ENCODE measurements at places on chromosomes 13 and 19.
A peak's percentile ranks its signal among the peaks of the same experiment; 100 is the strongest.

DNA sequence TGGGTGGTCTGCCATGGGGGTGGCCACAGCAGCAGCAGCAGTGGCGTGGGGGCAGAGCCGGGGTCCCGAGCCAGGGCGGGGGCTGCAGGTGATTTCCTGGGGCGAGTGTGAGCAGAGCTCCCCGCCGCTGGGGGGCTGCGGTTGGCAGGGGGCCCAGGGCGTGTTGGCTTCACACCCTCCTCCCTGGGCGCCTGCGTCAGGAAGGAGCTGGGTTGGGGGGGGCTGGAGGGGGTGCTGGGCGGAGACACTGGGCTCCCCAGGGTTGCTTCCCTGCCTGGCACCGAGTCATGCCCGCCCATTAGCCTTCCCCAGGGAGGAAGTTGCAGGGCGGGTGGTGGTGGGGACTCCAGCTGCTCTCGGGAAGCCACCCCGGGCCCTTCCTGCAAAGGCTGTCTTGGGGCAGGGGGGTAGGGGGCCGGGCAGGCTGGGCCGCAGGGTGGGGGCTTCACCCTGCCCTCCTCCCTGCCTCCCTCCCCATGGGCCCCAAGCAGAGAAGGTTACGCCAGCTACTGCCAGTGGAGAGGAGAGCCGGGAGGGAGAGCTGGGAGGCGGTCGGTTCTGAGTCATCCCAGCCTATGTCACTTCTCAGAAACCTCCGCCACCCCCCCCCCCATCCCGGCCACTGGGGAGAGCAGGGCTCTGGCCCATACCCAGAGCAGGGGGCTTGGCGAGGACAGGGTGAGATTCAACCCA lies 4.6 kb downstream of the MIDN start:
- peak; percentile 98 for DNase-seq

GRCh38 chr19:28400953-28401671 lies 811.8 kb downstream of the UQCRFS1 start:
- no peak for DNase-seq

DNA sequence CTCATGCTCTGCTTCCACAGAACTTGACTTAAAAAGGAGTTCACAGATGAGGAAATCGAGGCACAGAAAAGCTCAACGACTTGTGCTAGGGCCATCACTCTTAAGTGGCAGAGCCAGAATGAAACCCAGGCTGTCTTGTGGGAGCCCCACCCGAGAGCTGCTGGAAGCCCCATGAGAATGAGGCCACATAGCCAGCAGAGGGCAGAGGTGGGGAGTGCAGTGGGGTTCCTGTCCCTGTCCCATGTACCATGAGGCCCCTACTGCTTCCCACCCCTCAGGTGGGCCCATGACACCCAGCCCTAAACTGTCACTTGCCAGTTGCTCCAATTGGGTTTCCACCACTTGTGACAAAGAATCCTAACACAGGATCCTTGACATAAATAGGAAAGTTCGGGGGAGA lies 175.9 kb downstream of the IRS2 start:
- DNase-seq = no peak

DNA sequence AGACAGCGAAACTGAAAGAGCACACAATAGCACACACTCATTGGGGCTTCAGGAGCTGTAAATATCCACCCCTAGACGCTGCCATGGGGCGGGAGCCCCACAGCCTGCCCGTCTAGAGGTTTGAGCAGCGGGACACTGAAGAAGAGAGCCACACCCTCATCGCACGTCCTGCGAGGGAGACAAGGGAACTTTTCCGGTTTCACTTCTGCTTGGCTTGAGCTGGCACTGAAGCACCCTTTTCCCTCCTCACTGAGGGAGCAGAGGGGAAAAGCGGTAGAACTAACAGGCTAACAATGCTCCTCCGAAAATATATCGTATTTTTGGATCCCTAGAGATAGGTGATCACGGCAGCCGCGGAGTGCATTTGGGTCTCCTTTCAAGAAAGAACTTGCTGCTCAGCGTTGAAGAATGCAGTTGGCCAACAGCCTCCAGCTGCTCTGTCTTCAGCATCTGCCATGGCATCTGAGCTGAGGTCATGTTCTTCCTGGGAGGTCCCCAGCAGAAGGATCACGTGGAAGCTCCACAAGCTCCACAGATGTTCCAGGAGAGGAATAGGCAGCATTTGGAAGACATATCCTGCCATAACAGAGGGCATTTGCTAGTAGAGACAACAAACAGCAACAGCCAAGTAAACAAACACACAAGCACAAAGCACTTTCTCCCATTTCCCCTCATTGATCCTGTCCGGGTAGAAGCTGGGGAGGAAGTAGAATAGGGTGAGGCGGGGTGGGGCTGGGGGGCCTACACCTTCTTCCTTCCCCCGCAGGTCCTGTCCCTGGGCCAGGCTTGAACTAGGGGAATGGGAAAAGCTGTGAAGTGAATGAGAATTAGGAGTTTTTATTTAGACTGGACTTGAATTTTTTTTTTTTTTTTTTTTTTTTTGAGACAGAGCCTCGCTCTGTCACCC lies 44.8 kb upstream of the ALOX5AP start:
- peak; percentile 80 for DNase-seq

GRCh38 chr13:19056984-19057490 lies 124.6 kb downstream of the TUBA3C start:
- DNase-seq = no peak

DNA sequence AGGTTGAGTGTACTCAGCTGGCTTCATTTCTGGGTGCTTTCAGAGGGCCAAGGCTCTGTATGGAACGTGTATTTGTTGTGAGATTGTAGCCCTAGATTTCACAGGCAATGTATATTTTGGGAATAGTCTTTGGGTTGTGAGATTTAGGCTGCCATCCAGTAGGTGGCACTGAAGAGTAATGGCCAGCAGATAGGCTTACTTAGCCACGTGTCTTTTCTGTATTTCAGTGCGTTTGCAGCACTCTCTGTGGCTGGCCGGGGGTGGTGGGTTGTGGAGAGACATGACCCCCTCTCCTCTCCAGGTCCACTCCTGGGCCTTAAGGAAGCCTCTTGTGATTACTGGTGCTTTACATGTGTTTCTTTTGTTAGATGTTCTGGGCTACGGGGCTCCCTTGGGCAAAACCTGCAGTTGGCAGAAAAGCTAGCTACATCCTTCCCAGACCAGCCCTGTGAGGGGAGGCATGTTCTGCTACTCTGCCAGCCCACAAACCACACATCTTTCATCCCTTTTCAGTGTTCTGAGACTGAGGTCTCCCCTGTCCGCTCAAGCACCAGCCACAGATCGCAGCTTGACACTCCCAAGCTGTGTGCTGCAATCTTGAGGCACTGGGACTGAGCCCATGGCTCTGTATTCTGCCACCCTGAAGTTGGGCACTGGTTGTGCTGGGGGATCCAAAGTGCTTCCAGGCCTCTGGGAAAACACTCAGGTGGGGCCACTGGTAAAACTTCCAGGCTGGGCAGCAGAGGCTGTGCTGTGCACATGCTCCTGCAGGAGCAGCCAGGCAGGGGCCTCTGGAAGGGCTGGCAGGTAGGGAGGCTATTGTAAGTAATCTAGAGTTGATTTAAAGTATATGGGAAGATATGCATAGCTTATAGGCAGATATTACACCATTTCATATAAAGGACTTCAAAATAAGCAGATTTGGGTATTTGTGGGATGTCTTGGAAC lies 1096.8 kb upstream of the PCDH20 start:
- DNase-seq = no peak

GRCh38 chr13:90995614-90996013 lies 351.9 kb upstream of the MIR17HG start:
- no peak for DNase-seq

GRCh38 chr13:59651479-59651878 lies 512.2 kb downstream of the DIAPH3 start:
- DNase-seq = no peak

DNA sequence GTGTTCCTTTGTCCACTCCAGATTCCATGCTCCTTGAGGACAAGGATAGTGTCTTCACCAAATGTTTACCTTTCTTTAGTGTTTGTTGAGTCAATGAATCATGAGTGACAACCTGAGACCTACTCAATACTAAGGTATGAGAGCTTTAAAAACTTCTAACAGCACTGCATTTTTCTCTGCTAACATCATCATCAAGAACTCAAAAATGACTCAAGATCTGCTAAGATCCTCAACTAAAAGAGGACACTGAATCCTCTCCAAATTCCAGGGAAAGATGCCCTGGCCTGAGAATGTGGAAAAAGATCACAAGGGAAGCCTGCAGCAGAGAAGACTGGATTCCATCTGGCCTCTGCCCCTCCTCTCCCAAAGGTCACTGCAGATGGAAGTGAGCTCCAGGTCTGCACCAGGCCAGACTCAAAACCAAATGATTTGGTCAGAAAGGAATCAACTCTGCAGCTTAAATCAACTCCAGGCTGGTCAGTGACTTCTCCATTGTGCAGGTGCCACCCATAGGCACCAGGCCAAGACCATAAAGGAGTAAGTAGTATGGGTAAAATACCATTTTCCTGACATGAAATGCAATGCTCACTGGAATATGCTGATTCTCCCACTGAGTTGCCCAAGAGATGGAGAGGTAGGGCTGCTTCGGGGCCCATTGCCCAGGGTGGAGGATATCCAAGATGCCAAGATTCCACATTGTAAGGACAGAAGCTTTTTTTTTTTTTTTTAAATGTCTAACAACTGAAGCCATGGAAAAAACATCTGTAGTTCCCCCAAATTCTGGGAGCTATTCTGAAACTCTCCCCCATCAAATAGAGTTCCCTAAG lies 89.5 kb upstream of the DOCK9 start:
- DNase-seq = no peak

DNA sequence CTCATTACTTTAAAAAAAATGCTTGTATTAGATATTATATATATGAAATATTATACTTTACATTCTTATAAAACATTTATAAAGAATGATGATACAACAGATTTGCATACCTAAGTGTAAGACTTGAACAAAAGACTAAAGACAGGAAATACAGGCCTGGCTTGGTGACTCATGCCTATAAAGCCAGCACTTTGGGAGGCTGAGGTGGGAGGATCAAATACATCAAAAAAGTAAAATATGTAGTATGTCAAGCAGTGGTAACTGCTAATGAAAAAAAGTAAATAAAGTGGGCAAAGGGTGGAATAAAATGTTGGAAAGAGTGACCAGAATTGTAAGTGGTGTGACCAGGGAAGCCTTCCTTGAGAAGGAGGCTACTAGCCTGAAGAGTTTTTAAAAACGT lies 133.7 kb downstream of the GGACT start:
- DNase-seq = no peak

- no peak for DNase-seq
Observed at GRCh38 chr19:29768166-29768565, 43.6 kb upstream of the CCNE1 start.

GRCh38 chr13:26020891-26021290 lies 30.9 kb downstream of the SHISA2 start:
- no peak for DNase-seq

GRCh38 chr19:49639401-49640112 lies 386 bp downstream of the RRAS start:
- DNase-seq = no peak

- DNase-seq = no peak
Observed at GRCh38 chr13:60720590-60720989, 323.6 kb downstream of the TDRD3 start.

- no peak for DNase-seq
Observed at GRCh38 chr13:45683701-45684100, 18.4 kb upstream of the CBY2 start.

GRCh38 chr19:40601134-40601974 lies at the start of gene LTBP4:
Gene LTBP4 (plus strand): TSS chr19:40601369. CDS start chr19:40601388, 19 bp downstream.
- peak; percentile 84 for DNase-seq

- DNase-seq = no peak
Observed at GRCh38 chr19:30452931-30453330, 80.7 kb downstream of the ZNF536 start.

DNA sequence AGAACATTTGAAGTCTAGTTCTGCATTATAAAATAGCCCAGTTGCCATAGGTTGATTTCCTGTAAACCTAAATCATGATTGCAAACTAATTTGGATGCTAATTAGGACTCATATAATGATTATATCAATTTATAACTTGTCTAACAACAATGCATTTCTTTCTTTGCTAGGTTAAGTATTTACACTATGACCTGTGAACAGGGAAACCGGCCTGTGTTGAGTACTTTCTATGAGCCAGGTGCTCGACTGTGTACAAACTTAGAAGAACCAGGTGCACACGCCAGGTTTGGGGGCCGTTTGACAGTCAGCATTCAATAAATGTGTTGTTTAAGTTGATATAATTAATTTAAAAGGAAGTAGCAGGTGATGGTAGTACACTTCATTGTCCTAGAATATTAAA lies 203.1 kb downstream of the TM9SF2 start:
- no peak for DNase-seq

DNA sequence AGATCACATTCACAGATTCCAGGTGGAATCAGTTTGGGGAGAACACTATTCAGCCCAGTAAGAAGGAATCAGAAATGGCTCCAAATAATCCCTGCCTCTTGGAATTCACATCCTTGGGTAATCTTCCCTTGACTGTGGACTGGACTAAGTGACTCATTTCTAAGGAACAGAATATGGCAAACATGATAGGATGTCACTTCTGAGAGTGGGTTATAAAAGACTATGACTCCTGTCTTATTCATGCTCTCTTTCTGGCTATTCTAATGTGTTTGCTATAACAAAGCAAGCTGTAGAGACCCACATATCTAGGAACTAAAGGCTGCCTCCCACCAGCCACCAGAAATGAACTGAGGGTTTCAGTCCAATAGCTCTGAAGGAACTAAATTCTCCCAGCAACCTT lies 37.8 kb downstream of the MBD3L2B start:
- DNase-seq = no peak

DNA sequence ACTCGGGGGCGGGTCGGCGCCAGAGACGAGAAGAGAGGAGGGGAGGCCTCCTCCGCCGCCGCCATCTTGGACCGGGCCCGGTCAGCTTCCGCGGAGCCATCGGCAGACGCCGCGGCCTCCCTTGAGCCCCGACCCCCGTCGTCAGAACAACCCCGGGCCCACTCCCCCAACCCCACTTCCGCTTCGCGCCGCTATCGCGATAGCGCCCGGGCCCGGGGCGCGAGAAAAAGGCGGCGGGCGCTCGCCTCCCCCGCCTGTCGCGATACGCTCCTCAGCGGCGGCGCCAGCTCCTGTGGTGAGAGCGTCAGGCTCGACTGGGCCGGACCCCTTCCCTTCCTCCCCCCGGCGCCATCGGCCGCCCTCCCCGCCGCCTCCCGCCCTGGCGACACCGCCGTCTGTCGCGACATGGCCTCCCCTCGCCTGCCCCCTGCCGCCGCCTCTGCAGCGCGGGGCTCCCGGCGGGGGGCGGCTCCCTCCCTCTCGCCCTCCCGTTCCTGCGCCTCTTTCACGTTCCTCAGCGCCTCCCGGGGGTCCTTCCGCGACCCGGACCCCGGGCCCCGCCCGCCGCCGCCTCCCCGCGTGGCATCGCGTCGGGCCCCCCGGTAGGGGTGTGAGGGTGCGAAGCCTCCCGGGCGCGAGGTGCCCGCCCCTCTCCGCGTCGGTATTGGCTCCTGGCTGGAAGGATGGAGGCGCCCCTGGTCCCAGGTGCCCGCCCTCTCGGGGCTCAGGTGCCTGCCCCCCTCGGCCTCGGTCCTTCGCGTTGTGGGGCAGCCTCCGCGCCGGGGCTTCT lies at the start of gene CNOT3:
CNOT3 (plus strand) TSS at position 64 of the 790 bp plus-strand sequence. CDS start 5,217 bp downstream, outside the sequence.
- DNase-seq = no peak

- DNase-seq = no peak
Observed at GRCh38 chr13:22060187-22060586, 389.3 kb downstream of the FGF9 start.

DNA sequence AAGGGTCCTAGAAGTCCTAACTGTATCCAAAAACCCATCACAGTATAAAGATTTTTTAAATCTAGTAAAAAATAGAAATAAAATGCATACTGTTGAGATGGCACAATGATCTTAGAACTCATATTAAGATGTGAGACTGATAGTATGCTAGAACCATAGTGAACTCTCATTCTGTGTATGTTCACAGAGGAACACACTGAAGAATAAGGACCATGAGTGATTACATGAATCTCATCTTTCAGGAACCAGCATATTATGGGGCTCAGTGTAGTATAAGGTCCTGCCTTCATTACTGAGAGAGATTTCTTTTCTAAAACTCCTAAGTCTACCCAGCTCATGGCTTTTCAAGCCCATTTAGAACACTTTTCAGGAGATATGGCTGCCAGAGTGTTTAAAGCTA lies 59.8 kb upstream of the RFC3 start:
- DNase-seq = no peak

Measured in coronary artery (tissue), 2 donors.